ENCODE measurements at places on chromosomes 1 and 21.
A peak's percentile ranks its signal among the peaks of the same experiment; 100 is the strongest.

- DNase-seq = no peak
Observed at GRCh38 chr1:165965857-165966256, 138.4 kb downstream of the UCK2 start.

DNA sequence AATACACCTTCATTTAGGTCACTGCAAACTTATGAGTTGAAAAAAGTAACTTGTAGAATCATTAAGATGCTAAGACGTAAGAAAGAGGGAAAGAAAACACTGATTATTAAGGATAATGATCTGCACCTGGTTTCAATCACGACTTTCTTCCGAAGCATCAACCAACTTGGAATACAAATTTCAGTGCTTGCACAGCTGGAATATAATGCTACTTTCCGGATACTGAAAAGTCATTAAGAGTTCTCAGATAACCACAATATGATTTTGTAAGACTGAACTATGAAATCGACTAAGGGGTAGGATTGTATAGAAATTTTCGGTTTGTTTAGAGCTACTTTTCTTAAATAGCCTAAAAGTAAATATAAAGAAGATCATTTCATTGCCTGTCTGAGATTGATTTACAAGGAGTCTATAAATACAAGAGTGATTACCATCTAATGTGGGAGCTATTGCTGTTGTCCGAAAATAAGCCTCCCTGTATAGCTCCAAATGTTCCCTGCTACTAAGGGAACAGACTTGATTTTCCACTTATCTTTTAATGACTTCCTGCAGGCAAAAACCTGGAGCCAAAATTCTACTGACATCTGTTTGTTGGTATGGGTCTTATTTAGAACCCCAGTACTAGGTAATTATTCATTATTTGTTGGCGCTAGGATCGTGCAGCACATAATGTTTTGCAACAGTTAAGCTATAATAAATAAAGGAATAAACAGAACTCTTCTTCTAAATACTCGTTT, 673.3 kb downstream of the KCNT2 start:
- no peak for DNase-seq

GRCh38 chr1:11324567-11325165, 51.7 kb downstream of the UBIAD1 start:
- no peak for DNase-seq

- no peak for DNase-seq
Observed at GRCh38 chr1:55050283-55050682, 10.9 kb downstream of the PCSK9 start.

GRCh38 chr1:194535369-194535768, 1349.0 kb upstream of the B3GALT2 start:
- no peak for DNase-seq

- no peak for DNase-seq
Observed at GRCh38 chr1:109917768-109918606, 7.3 kb downstream of the CSF1 start.

DNA sequence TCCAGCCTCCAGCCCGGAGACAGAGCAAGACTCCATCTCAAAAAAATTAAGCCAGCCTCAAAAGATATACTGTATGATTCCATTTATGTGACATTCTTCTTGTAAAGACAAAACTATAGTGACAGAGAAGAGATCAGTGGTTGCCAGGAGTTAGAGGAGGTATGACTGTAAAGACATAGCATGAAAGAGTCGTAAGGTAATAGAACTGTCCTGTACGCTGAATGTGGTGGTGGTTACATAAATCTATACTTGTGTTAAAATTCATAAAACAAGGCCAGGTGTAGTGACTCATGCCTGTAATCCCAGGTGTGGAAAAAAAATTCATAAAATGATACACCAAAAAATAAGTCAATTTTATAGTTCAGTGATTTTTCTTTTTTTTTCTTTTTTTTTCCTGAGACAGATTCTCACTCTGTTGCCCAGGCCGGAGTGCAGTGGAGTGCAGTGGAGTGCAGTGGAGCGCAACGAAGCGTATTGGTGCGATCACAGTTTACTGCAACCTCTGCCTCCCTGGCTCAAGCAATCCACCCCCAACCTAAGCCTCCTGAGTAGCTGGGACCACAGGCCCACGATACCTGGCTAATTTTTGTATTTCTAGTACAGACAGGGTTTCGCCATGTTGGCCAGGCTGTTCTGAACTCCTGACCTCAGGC, 84.9 kb upstream of the CXADR start:
- DNase-seq = no peak

- no peak for DNase-seq
Observed at GRCh38 chr1:6511561-6512244, 20.2 kb upstream of the PLEKHG5 start.

GRCh38 chr1:8238141-8239038, 79.5 kb upstream of the SLC45A1 start:
- DNase-seq = peak; percentile 47

DNA sequence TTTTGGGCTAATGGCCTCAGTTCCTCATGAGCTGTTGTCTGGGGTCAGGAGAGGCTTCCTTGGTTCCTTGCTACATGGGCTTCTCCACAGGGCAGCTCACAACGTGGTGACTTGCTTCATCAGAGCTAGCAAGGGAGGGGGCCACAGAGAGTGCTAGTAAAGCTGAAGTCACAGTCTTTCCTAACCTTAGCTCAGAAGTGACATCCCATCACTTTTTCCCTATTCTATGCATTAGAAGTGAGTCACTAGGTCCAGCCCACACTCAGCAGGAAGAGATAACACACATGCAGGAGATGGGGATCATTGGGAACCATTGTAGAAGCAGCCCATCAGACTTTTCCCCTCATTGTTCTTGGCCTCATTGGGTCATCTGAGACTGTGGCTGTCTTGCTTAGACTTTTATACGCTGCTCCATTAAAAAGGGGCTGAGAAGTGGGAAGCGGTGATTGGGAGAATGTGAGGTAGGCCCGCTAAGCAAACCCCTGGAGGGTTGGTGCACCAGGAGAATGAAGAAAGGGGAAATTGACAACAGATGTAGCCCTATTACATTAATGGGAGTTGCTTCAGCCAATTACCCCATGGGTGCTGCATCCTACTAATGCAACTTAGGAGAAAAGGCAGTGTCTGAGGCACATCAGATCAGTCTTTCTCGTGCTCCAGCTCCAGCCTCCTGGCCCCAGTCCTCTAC, 22.1 kb upstream of the IGSF21 start:
- no peak for DNase-seq

DNA sequence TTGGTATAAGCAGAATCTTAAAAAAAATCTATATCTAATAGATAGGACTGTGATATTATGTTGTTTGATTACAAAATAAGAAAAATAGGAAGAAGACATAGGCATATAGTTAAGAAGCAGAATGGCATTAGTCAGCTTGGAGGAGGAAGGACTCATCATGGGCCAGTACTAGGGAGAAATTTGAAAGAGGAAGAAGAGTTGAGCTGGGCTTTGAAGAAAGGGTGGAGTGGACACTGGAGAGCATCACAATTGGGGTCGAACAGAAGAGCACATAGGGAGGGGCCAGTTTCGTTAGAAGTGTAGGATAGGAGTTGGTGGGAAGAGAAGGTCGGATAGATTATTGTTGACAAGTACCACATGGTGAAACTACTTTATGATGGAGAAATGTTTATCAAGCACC, 129.3 kb downstream of the CACHD1 start:
- DNase-seq = peak; percentile 26

Data from suppressor macrophage (primary cell).